KBM-7 (cell line): ENCODE measurements at places on chromosomes 12 and 14.

DNA sequence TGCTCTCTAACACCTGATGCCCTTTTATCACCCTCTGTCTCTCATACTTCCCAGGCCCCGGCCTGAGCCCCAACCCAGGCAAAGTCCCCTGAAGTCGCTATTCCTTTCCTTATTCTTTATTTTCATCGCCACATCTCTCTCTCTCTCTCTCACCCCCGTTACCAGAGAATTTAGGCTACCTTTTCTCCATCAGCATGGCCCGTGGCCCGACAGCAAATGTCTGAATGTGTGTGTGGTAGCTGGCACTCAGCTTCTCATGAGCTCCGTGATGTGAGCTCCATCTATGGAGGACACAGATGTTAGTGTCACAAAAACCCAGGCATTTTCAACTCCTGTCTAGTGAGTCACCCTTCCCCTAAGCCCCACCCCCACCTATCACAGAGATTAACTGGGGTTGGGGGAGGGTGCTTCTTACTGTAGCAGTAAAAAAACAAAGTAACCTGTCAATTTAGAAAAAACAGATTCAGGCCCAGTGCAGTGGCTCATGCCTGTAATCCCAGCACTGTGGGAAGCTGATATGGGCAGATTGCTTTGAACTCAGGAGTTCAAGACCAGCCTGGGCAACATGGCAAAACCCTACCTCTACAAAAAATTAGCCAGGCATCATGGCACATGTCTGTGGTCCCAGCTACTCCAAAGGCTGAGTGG, 53.8 kb downstream of the VCPKMT start:
- DNase-seq: peak; percentile 90

DNA sequence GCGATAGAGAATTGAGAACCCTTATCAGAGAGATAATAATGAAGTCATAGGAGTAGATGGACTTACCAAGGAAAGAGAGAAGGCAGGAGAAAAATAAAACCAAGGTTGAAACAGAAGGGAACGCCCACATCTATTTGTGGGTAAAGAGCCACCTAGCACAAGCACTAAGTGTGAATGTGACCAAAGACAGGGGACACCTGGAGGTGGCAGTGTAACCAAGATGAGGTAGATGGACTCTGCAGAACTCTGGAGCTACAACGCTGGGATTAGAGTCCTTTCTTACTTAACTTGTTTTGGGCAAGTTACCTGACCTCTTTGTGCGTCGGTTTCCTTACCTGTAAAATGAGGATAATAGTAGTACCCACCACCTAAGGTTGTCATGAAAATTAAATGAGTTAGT, 101.9 kb downstream of the SLC5A8 start:
- no peak for DNase-seq

GRCh38 chr14:35818346-35819115, 7.6 kb upstream of the BRMS1L start:
- DNase-seq: peak; percentile 56

DNA sequence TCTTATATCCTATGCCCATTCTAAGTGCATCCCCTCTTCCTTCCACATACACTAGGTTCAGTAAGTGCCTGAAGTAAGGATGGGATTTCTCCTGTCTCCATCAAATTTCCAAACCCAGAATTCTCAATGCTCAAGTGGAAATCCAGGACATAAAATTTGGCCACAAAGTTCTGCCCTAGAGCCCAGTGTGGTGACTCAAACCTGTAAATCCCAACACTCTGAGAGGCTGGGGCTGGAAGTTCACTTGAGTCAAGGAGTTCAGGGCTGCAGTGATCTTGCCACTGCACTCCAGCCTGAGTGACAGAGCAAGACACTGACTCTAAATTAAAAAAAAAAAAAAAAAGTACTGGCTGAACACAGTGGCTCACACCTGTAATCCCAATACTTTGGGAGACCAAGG, 4.5 kb upstream of the ARF3 start:
- DNase-seq: no peak

GRCh38 chr12:104303538-104304151, at the start of gene EID3:
EID3 (plus strand) TSS chr12:104303739; CDS start chr12:104303935, 196 bp downstream.
- DNase-seq: no peak

DNA sequence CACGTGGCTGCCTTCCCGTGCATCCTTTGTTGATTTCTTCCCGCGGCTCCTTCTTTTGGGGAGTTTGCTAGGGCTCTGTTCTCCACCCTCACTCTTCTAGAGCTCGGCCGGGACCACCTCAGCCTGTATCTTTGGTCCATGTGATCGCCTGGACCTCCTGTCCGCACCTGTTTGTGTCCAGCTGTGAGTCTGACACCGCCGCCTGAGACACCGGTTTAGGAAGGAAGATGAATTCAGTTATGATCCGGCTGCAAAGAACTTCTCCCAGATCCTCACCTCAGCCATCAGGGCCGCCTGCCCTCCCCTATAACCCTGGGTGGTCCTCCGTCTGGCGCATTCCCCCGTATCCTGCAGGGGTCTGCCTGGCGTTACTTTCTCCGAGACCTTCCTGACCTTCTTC, 690 bp upstream of the TDRD9 start:
- DNase-seq: no peak

DNA sequence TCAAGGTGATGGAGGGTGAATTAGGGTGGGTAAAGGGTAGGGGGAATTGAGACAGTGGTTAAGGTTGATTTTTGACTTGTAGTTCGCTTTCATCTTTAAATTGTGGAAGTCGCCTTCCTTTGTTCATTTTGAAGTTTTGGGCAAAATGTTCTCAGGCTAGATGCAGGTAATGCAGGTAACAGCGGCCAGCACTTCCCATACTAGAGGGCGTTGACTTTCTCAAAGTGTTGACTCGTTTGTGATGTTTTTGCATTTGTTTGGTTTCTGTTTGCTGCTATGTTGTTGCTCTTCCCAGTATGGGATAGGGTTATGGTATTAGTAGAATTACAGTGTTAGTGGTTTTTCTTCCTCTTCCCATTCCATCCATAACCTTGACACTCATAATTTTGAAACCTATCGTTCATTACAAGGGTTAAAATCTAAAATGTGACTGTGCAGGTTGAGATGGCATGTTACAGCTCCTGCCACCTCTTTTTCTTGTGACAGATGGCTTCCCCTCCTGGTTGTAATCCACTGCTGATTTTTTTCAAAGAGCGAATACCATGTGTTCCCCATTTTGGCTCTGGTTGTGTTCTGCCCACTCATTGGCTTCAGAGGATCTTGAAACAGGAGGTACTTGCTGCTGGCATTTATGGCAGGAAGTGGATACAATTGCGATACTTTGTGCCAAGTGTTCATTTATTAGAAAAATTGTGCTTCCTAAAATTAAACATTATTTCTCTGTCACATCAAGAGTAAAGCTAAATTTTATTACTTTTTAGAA, 57.1 kb downstream of the ERC1 start:
- peak; percentile 79 for DNase-seq

DNA sequence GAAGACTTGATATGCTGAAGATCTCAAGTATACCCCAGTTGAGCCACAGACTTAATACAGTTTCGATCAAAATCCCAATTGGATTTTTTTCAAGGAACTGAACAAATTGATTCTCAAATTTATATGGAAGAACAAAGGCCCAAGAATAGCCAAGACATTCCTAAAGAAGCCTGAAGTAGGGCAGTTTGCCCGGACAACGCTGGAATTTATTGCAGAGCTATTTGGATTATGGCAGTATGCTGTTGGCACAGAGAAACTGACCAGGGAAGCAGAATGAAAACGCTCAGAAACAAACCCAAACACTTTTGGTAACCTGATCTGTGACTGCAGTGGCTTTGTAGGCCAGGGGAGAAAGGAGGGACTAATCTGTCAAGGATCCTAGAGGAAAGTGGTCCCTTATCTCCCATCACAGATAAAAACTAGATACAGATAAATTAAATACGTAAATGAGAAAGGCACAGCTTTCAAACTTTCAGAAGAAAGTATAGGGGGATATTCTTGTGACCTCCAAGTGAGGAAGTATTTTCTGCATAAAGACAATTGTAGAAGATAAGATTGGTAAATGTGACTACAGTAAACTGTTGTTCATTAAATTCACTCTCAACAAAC, 35.9 kb upstream of the GSC start:
- DNase-seq: no peak

DNA sequence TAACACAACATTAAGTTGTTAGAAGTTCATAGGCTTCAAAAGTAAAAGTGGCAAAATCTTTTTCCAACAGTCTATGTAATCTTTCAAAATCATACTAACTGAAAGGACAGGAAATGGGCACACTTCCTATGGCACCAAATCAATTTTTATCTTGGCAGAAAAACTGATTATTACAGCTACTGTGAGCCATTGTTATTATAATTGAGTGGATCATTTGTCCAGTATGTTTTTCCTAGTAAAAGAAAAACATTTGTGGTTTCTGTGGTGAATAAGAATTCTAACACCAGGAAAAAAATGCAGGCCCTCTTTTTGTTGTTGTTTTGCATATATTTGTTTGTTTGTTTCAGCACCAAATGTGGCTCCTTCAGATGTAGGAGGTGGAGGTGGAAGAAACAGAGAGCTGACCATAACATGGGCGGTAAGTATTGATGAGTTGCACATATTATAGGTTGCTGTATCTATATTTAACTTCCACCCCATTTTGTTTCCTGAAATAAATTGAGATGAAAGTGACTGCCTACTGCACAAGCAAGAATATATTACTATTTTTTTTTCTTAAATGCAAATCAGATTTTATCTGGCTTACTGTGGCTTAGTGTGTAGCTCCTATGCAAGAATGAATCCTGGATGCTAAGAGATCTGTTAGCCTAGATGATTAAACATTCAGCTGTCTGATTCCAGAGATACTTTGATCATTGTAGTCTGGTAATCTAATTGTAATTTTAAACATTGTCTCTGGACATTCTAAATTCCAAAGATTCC, 174.1 kb upstream of the PDZRN4 start:
- no peak for DNase-seq

DNA sequence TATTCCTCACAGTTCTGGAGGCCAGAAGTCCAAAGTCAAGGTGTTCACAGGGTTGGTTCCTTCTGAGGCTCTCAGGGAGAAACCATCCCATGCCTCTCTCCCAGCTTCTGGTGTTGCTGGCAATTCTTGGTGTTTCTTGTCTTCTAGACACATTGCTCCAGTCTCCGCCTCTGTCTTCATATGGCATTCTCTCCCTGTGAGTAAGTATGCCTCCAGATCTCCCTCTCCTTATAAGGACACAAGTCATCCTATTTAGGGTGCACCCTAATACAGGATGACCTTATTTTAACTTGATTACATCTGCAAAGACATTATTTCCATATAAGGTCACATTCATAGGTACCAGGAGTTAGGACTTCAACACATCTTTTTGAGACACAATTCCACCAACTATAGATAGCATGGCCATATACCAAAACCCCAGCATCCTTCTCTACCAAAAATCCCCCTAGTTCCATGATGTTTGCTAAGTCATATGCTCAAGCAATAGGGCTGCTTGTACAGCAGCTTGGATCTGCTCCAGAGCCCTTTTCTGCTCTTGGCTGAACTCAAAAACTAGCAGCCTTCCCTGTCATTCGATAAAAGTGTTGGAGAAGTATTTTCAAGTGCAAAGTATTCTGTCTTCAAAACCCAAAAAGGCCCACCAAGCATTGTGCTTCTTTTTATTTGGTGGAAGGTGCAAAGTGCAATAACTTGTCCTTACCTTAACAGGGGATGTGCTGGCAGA, 79.2 kb upstream of the CMKLR1 start:
- DNase-seq: no peak

DNA sequence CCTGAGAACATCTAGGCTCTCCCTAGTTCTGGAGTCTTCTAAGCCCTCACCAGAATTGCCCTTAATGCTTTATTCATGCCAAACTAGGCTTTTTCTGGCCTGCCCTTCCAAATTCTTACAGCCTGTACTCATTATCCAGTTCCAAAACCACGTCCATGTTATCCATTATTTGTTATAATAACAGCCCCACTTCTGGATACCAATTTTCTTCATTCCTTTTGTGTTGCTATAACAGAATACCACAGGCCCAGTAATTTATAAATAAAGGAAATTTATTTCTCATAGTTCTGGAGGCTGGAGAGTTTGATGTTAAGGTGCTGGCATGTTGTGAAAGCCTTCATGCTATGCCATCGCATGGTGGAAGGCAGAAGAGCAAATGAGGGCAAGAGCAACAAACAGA, 68.0 kb upstream of the AMIGO2 start:
- no peak for DNase-seq

DNA sequence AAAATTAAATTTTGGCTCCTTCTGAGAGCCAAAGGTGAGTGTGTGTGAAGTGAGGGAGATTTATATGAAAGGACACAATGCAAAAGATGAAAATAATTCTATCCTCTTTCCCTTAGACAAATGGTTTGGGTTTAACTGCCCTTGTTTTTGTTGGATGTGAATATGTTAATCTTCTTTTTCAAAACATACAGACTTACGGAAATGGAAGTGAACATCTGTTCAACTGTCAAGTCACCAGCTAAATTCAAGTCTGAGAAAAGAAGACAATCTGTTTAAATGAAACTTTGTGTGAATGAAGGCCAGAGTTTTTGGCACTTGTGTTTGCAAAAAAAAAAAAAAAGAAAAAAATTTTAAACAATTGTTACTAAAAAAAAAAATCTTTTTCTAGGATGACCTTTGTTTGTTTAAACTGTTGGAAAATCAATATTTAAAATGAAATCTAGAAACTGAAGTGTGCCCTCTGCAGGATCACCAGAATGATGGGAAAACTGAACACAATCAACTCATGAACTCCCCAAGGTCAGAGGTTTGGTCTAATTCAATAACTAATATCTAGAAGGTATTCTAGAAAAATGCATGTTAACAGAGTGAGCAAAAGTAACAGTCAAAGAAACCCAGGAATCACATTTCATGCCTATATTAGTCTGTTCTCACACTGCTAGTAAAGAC, 448.8 kb downstream of the FLRT2 start:
- DNase-seq: no peak

DNA sequence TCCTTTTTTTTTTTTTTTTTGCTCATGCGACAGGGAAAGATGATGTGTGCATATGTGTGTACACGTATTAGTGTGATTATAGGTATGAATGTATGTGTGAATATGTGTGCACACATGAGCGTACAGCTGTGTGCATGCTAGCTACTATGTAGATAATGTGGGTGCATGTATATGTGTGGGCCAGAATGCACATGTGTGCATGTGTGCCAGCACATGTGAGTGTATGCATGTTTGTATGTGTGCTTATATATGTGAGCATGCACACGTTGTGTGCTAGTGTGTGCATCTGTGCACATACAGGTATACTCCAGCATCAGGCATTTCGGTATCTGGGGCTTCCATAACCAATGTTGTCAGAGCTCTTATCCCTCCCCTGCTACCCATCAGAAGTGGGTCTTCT, 541.1 kb downstream of the AACS start:
- no peak for DNase-seq

DNA sequence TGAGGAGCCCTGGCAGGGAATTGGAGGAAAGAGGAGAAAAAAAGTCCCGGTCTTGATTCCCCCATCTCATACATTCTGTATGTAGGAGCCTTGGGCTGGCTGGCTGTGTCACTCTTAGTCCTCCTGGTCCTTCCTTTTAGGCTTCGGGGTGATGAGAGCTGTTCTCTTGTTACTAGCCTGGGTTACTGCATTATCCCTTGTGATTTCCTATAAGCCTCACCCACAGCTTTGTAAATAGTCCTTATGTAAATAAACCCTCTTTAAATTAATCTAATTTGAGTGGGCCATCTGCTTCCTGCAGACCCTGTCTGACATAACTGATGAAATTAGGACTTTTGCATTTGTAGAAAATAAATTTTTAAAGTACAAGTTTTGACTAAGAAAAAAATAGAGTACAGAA, 19.2 kb downstream of the DNM1L start:
- DNase-seq: no peak
